Karpas-422 (cell line): ENCODE measurements at places on chromosomes 1 and 21.
A peak's percentile ranks its signal among the peaks of the same experiment; 100 is the strongest.

GRCh38 chr1:36567601-36568341 is 85.1 kb upstream of the CSF3R start:
- DNase-seq: no peak

GRCh38 chr1:71054791-71055190 is 7.2 kb upstream of the PTGER3 start:
- no peak for DNase-seq

DNA sequence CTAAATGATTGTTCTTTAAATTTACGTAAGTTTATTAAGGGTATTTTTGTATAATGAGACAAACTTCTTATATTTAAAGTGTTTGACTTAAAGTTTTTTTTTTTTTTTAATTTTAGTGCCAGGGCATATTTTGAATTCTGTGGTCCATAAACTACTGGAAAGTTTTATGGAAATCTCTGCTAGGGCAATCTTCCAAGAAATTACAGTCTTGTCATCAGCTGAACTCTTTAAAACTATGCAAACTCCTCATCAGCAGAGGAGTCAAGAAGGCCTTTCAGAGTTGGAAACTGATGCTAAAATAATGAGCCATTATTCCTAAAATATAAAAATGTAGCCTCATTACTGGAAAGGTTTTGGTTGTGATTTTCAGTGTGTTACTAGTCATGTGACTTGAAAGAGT is 1201.9 kb downstream of the BRINP3 start:
- DNase-seq: no peak

DNA sequence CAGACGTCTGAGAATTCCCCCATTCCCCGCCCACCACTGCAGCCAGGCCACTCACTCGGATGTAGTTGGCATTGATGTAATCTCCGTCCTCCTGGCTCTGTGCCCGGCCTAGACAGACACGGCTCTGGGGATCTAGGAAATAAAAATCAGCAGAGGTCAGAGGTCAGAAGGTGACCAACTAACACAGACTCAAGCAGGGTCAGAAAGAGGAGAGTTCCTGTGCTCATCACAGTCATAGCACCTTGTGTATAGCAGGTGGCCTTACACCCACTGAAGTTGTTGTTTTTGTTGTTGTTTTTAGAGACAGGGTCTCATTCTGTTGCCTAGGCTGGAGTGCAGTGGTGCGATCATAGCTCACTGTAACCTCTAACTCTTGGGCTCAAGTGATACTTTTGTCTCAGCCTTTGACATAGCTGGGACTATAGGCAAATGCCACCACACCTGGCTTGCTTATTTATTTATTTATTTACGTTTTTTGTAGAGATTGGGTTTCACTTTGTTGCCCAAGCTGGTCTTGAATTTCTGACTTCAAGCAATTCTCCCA is 4.9 kb downstream of the PTPN7 start:
- DNase-seq: no peak

DNA sequence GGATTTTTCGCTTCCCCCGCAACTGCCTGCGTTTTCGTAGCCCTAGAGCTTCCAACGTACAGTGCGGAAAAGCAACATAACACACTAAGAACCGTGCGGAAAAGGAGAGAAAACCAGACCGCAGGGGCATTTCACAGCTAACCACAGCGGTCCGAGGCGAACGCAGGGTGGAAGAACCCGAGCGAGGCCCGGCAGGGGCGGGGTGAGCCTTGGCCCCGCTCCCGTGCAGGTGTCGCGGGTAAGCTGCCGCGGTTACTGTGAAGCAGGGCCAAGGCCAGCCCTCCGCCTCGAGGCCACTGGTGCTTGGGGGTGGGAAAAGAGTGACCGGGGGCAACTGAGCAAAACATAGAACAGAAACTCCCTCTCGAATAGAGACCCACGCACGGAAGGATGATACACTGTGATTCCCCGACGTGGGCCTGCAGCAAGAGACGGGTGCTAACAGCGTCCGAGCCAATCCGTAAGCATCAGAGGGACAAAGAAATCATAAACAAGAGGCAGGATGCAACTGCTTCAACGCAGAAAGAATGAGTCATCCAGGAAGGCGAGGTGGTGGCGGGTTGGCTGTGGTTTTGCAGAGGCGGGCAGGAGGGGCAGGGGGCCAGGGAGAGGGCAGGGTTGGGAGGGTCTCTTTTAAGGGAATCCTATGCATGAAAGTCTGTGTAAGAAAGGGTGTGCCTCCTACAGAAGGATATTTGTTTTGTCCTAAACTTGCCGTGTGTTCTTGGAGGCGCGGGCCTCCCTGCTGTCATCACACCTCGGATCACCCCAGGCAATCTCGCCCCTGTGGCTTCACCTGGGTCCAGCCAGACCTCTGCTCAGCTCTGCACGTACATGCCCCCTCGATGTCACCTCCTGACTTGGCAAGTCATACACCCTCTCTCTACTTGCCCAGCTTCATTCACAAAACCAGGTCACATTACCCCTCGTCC is 7.3 kb downstream of the GNG4 start:
- DNase-seq: no peak

DNA sequence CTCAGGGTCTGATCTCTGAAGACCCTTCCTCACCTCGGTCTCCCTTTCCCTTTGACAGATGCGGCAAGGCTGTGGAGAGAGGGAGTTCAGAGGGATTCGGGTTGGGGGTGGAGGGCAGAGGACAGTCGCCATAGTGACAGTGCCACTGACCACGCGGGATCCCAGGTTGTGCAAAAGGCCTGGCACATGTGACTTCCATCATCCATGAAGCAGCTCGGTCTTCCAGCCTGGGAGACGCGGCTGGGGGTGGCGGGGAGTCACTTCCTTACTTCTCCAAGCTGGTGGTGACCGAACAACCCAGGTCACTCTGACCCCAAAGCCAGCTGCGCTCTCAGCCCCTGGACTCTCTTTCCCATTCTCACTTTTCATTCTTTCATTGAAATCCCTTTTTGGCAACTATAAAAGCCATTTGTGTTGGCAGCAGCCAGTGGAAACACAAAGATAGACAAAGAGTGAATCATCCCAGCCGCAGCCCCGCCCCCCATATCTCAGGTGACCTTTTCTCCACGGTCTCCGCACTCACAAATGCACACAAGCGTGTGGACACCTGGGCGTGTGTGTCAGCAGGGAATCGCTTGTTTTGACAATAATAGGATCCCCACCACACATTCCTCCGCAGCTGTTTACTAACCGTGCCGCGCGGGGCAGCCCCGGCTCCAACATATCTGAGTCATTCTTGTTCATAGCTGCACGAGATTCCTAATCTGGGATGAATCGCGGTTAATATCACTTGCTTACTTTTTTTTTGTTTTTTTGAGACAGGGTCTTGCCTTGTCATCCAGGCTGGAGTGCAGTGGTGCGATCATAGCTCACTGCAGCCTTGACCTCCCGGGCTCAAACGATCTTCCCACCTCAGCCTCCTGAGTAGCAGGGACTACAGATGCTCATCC is 68.3 kb downstream of the DHRS3 start:
- DNase-seq: no peak

GRCh38 chr1:237527761-237528160 is 363.0 kb downstream of the ZP4 start:
- DNase-seq: no peak

GRCh38 chr1:84223751-84224432 is 77.6 kb upstream of the SAMD13 start:
- DNase-seq: no peak

DNA sequence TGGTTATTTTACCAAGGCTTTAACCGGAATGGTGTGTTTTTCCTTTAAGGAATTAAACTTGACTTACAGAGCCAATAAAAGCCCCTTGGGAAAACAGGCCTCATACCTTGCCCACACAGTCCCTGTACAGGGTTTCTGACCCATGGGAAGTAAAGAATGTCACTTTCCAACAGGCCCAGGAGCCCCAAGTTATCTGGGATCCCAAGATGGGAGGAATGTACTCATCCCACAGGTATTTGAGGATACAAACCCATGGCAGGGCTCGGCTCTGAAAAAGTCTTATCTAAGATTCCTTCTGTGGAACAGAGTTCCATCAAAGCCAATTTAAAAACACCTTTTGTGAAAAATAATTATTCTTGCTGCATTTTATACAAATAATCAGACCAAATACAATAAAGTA is 15.3 kb upstream of the COX20 start:
- no peak for DNase-seq

DNA sequence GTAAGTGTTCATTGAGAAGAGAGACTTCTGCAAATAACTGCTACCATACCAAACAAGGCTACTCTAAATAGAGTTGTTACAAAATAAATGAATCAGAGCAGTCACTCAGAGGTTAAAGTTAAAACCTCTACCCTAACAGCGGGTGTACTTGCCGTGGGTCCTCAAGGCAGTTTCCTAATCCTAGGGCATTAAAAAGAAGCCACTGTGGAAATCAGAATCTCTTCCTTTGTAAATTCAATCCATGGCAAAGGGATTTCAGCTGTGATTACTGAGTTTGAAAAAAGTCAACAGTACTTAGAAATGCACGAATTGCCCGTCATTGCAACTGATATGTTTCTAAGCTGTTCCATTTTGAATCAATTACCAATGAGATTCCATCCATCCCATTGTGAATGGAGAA is 13.5 kb downstream of the TBX15 start:
- DNase-seq: no peak

DNA sequence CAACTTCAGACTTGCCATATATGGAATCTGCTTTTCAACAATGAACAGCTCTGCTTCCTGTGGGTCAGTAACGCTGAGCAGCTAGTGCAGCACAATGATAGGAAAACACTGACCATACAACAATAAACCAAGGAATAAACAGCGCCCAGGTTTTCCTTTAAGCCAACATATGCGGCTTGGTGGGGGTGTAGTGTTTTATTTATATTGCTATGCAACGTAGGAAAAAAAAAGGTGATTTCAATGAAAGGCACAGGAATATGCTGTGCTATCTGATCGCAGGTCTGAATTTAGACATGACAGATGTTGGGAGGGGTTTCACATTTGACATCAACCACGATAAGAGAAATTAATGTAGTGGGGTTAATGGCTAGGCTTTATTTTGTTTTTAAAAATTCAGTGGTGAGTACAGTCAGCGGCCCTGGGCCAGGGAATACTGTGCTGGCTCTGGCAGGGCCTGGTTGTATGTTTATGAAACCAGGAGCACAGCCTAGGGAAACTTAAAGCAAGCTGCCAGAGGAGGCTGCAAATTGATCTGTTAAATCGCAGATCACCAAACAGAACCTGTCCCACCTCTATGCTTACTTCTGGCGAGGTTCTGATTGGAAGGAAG is 4.3 kb downstream of the TSPAN2 start:
- DNase-seq: no peak

- DNase-seq: no peak
Measured at GRCh38 chr1:196442366-196442765, 165.9 kb downstream of the KCNT2 start.

- no peak for DNase-seq
Measured at GRCh38 chr1:211710566-211711314, 35.3 kb upstream of the NEK2 start.

GRCh38 chr1:183773482-183774274 is 31.2 kb upstream of the RGL1 start:
- DNase-seq: no peak

GRCh38 chr1:70536708-70537366 is 125.8 kb downstream of the CTH start:
- DNase-seq: no peak

DNA sequence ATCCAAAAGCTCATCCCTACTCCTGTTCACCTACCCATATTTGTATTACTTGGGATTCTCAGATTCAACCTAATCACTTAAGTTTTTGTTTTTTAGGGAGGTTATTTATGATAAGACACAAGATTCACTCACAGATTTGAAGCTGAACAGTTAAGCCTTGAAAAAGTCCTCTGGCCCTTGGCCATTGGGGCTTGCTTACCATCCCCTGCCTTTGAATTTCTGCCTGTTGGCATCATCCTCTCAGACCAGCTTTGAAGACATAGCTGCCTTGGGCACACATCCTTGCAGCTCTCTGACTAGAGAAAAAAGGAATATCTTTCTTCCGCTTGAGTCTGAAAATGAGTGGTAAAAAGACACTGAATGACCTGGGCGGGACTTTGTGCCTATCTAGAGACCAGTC is 41.8 kb upstream of the RALGPS2 start:
- DNase-seq: no peak

GRCh38 chr1:176789571-176790090 is 326.7 kb downstream of the PAPPA2 start:
- DNase-seq: no peak

- DNase-seq: peak; percentile 88
Measured at GRCh38 chr1:67110352-67110751, 24.4 kb downstream of the C1orf141 start.

DNA sequence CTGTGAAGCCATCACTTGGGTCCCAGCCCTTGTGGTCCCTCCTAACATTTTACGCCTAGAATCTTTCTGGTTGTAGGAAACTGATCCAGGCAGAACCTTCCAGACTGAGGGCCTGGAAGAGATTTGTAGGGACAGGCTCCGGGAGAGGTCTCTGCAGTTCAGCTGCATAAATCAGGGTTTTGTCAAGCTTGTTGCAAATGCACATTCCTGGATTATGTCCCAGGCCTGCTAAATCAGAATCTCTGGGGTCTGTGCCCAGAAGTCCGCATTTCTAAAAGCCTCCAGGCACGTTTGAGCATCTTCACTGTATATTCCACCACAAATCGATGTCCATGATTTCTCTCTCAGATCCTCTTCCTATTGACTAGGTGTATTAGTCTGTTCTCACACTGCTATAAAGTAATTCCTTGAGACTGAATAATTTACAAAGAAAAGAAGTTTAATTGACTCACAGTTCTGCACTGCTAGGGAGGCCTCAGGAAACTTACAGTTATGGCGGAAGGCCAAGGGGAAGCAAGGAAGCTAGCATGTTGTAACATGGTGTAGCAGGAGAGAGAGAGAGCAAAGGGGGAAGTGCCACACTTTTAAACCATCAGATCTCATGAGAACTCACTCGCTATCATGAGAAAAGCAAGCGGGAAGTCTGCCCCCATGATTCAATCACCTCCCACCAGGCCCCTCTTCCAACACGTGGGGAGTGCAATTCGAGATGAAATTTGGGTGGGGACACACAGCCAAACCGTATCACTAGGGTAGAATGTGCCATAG is 1.2 kb upstream of the FHAD1 start:
- no peak for DNase-seq

DNA sequence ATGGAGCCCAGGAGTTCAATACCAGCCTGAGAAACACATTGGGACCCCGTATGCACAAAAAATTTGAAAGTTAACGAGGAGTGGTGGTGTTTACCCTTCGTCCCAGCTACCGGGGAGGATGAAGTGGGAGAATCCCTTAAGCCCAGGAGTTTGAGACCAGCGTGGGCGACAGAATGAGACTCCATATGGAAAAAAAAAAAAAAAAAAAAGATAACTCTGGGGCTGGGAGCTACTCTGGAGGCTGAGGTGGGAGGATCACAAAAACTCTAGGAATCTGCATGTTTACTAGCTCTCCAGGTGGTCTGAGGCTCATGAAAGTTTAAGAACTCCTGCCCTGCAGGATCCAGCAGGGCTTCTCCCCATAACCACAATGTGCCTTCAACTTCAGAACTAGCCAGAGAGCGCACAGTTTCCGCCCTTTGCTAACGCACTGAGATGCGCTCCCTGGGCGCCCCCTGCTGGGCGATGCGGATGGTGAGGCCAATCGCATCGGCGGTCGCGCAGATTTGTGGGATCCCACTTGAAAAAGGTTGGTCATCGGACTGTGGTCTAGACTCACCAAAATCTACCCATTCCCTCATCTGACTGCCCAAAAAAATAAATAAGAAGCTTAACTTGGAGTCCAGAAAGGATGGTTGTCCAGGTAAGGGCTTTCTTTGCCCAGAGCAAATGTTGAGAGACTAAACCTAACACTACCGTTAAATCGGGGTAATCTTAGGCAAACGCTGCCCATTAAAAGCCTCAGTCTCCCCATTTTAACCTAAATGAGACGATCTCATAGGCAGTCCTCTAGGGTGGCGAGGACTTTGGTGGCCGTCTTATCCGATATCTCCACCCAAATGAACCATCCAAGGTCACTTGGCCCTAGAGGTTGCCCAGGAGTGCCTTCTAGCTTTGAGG is 8.8 kb downstream of the ZNF683 start:
- peak; percentile 93 for DNase-seq

- no peak for DNase-seq
Measured at GRCh38 chr21:43278359-43278758, 109.6 kb downstream of the CRYAA start.
